ENCODE measurements at places on chromosomes 16 and 17. TPM values are rescaled to one million over a fixed set of nuclear protein-coding genes. Genes with fewer than 3 reads are reported as not detected.

The RAMP2 gene
- total RNA-seq, result 1.2 TPM

DNA sequence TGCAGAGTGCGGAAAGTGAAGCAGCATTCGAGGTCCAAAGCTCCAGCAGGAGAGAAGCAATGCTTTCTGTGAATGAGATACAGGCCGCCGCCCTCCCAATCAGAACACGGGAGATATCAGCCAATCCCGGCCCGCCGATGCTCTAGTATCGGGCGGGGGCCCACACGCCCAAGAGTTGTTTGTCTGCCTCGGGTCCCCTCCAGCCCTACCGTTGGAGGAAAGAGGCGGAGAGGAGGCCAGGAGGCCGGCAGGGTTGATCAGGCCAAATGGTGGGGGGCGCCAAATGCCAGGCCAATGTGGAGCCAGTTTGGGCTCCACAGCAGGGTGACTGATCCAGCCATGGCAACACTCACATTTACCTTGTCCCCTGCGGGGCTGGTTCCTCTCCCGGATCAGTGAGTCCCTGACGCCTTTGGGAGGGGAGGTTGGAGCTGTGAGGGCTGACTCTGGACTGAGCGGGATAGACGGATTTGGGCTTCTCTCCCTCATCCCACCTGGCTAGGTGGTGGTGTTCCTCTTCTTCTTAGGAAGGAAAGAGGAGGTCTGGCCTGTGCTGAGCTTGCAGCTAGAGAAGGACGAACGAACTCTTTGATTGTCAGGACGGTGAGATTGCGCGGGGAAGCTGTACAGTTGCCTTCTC lies 10.4 kb upstream of the CUEDC1 start:
- ATAC-seq, result no peak

The FAM171A2 gene
- total RNA-seq, result 24.3 TPM

The SOST gene
- total RNA-seq, result 0.10 TPM

The DNASE1L2 gene
- total RNA-seq, result 1.2 TPM

DNA sequence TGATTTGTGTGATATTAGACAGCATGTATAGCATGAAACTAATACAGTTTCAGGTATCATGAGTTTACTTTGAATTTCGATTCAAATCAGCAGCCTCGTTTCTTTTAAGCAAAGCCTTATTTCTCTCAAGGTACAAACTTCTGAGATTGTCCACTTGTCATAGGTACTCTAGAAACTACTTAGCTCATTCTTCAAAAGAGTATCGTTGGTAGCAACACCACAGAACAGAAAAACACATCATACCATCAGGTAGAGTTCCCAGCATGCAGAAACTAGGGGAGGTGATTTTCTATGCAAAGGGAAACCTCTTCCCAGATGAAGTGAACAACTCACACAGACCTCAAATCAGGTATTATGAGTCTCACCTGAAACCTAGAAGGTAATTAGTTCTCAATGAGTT lies 237.0 kb upstream of the SOX9 start:
- no peak for ATAC-seq

DNA sequence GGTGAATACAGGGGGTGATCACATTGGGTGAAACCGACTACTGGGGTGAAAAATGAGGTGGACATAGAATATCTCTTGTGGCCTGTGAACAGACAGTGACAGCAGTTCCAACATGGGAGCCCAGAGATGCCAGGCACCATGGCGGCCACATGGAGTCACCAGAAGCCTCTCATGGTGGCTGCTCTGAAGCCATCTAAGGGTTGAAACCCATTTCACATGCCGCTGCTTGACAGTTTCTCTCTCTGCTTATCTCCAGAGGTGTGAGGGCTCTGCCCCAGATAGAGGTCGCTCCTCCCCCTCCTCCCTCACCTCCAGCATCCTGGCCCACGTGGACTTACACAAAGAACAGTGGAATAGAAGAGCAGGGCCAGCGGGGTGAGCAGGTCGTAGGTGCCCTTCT lies 37.9 kb upstream of the PIK3R6 start:
- no peak for ATAC-seq

The GUCY2D gene
- total RNA-seq, result not detected

GRCh38 chr16:72427783-72428331 lies 255.9 kb upstream of the PMFBP1 start:
- ATAC-seq, result no peak

DNA sequence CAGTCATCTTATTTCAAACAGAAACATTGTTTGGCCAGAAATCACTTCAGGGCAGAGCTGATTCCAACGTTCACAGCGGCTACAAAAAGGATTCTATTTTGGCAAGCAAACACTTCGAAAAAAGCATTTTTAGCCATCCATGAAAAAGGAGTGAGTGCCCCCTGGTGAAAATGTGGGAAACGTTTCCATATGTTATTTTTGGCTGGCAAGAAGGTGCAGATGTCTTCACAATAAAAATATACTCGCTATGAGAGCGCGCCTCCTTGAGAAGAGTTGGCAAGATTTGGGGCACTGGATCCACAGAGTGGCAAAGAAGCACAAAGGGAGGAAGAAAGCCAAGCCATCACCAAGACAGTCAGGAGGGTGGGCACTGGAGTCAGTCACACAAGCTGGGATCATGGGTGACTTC lies 191.1 kb downstream of the CHD9NB start:
- ATAC-seq, result no peak

The OR2C1 gene
- total RNA-seq, result 0.38 TPM

DNA sequence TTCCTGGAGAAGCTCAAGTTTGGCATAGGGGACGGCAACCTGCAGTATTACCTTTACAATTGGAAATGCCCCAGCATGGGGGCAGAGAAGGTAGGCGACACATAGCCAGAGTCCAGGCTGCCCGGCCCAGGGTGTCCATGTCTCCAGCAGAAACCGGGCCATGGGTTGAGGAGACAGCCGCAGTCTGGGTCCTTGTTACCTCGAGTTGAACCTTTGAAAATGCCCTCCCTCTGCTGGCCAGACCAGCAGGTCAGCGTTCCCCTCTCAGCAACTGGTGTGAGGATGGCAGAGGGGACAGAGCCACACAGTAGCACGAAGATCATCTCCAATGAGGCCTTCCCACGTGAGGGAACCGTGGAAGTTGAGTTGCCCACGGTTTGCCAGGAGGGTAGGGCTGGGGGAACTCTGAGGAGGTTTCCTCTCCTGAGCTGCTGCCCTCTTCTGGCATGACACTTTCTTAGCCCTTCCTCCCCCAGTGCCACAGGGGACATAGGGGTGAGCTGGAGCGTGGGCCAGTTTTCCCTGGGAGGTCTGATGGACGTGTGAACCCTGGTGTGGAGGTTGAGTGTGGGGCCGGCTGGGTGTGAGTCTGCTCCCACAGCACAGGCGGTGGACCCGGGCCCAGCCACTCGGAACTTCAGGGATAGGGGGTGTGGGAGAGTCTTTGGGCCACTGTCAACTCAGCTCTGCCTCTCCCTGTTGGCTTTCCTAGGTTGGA lies 27.2 kb downstream of the PLCD3 start:
- no peak for ATAC-seq

GRCh38 chr16:66581246-66581952 lies 2.1 kb downstream of the CMTM2 start:
- ATAC-seq, result no peak

- no peak for ATAC-seq
Measured at GRCh38 chr17:59151591-59151990, 3.4 kb downstream of the SKA2 start.

The AGRP gene
- total RNA-seq, result not detected

- ATAC-seq, result no peak
Measured at GRCh38 chr16:11550791-11551498, 35.8 kb downstream of the LITAF start.

DNA sequence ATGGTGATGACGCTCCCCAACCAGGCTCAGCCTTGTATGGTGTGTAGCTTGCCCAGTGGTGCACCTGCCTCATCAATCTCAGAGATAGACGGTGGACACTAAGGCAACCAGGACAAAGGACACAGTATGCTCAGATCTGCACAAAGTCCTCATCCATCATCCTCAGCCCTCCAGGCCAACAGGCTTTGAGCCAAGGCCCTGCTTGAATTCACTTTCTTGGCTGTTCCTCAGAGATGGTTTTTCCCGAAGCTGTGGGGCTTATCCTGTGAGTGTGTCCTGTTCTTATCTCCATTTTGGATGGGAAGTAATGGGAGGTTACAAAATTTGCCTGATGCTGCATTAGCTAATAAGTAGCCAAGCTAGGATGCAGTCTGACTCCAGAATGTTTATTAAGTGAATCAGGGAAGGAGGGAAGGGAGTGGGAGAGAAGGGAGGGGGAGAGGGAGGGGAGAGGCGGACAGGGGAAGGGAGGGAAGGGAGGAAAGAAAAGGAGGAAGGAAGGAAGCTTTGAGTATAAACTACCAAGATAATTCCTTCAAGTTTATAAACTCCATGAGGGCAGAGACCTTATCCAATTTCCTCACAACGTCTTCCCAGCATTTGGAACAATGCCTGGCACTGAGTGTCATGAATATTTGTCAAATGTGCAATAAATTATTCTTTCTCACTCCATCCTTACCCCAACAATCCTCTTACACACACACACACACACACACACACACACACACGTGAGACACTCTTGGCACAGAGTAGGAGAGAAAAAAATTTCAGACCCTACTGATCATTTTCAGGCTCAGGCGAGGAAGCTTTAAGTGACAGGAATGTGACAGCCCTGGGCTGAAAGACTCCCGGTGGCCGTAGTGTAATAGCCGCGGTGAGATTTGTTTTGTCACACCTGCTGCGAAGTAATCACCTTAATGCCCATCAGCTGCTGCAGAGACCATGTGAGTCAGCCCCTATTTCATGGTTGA lies 84.3 kb downstream of the BMERB1 start:
- ATAC-seq, result peak; percentile 65

The PLEKHG4 gene
- total RNA-seq, result 2.5 TPM

The ACSM3 gene
- total RNA-seq, result 0.23 TPM

DNA sequence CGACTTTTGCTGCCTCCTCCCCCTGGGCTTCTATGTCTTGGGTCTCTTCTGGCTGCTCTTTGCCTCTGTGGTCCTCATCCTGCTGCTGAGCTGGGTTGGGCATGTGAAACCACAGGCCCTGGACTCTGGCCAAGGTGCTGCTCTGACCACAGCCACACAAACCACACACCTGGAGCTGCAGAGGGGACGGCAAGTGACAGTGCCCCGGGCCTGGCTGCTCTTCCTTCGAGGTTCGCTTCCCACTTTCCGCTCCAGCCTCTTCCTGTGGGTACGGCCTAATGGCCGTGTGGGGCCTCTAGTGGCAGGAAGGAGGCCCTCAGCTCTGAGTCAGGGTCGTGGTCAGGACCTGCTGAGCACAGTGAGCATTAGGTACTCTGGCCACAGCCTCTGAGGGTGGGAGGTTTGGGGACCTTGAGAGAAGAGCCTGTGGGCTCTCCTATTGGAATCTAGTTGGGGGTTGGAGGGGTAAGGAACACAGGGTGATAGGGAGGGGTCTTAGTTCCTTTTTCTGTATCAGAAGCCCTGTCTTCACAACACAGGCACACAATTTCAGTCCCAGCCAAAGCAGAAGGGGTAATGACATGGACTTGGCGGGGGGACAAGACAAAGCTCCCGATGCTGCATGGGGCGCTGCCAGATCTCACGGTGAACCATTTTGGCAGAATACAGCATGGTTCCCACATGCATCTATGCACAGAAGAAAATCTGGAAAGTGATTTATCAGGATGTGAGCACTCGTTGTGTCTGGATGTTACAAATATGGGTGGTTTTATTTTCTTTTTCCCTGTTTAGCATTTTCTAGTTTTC lies 2.3 kb downstream of the GP1BA start:
- peak; percentile 76 for ATAC-seq

DNA sequence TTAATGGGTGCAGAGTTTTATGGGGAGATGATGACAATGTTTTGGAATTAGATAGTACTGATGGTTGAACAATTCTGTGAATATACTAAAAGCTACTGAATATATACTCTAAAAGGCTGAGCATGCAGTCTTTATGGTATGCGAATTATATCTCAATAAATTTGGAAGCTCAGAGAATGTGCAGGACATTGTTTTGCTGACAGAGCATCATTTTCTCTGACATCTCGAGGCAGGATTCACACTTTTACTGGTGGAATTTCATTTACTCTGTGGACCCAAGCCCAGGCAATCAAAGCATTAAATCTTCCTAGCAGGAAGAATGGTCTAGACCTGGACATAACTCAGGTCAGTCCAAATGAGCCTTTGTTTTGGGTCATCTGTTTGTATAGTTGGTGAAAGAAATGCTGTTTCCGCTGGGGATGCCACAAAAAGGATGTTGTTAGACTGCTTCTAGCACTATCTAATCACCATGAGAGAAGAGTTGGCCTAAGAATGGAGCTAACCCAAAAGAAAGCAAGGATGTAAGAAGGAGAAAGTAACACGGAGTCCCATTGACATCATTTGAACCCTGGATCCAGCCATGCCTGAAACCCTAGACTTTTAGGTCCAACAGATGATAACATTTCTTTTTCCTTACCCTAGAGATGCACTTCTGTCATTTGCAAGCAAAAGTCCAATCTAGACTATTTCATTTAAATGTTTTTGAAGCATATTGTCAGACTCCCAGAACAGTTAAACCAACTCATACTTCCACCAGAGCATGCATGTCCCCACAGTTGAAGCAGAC lies 18.8 kb upstream of the USP10 start:
- no peak for ATAC-seq

The FOXJ1 gene
- total RNA-seq, result 0.63 TPM

GRCh38 chr17:2323629-2324314 lies 12.5 kb downstream of the TSR1 start:
- no peak for ATAC-seq

GRCh38 chr16:85663891-85664321 lies 24.8 kb downstream of the GINS2 start:
- no peak for ATAC-seq

DNA sequence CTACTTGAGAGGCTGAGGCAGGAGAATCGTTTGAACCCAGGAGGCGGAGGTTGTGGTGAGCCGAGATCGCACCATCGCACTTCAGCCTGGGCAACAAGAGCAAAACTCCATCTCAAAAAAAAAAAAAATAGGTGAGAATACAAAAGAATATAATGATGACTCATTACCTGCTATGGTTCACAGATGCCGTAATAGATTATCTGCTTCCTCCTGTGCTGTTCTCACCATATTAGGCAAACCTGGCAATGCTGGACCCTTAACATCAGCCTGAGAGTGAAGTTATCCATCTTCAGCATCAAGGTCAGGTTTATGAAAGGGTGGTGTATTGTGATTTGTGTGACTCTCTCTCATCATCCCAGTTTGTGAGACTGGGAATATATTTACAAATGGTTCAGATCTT lies 271.3 kb upstream of the CPHXL start:
- ATAC-seq, result no peak

The P2RX1 gene
- total RNA-seq, result 0.05 TPM

The GGT6 gene
- total RNA-seq, result 0.32 TPM

DNA sequence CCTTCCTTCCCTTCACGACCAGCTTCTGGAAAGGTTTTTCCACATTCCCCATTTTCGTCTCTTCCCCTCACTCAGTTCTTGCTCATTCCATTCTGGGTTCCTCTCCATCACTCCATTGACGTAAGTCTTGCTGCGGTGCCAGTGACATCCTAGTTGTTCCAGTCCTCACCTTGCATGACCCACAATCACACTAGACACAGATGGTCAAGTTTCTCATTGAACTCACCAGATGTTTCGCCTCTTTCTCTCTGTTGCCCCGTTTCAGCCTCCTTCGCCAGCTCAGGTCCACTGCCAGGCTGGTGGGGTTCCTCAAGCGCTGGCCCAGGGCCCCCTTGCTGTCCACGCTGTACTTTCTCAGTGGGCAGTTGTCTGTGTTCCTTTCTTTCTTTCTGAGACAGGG lies 43.4 kb downstream of the CCDC42 start:
- ATAC-seq, result no peak

The GPRC5C gene
- 30.2 TPM for total RNA-seq

Data from motor neuron (in vitro differentiated cells).